ENCODE measurements at places on chromosomes 12 and 14.
A peak's percentile ranks its signal among the peaks of the same experiment; 100 is the strongest.

GRCh38 chr12:8844665-8845064, 22.2 kb downstream of the A2ML1 start:
- DNase-seq: no peak

DNA sequence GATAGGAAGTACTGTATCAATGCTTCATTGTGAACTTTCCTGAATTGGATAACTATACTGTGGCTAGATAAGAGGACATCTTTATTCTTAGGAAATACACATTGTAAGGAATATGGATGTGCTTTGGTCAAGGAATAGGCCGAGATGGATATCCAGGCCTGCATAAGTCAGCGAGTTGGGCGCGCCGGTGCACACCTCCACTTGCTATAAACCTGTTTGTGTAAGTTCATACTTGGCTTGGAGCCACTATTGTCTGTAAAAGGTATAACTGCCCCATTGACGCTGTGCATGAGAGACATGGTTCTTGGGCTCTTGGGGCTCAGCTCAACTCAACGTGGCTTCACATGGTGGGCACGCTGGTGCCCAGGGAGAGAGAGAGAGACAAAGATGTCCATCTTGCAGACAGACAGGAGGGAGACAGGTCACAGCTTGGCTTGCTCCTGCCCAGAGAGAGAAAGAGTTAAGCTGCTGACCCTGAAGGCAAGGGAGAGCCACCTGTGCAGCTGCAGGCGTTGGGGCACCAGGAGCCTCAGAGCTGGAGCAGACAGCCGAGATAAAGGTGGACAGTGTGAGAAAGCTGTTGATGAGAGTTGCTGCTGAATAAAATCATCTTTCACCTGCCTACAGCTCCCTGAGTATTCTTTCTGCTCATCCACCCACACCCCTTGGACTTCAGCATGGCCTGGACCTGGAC, 34.1 kb upstream of the COCH start:
- no peak for DNase-seq

- no peak for DNase-seq
These were observed 36.5 kb upstream of the TMPRSS12 start for GRCh38 chr12:50806176-50806575.

GRCh38 chr14:20799456-20799891, 3.2 kb downstream of the RNASE1 start:
- DNase-seq: no peak

GRCh38 chr12:57390174-57390573, 40.7 kb downstream of the R3HDM2 start:
- no peak for DNase-seq

DNA sequence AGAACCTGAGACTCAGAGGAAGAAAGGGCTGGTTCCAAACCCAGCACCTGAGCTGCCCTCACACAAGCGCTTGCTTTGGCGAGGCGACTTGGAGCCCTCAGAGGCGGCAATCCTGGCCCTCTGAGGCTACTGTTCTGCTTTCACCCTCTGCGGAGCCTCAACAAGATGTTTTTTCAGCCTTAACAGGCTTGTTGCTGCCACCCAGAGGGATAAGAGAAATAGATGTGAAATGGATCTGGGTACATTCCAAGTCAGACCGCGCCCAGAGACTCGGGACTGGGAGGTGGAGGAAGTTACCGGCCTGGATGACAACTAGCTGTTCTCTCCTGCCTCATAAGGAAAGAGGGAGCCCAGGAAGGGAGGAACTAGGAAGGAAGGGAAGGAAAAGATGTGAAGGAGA, 89.6 kb downstream of the TTC7B start:
- no peak for DNase-seq

DNA sequence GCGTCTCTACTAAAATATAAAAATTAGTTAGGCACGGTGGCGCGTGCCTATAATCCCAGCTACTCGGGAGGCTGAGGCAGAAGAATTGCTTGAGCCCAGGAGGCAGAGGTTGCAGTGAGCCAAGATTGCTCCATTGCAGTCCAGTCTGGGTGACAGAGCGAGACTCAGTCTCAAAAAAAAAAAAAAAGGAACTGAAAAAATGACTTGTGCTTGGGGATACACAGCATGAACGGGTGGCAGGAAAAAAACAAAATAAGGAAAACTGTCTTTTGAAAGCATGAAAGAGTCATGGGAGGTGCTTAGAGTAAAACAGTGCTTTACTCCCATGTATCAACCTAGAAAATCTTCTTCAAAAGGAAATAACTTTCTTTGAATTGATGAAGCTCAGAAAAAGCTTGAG, 80.8 kb downstream of the TMTC1 start:
- no peak for DNase-seq

- DNase-seq: no peak
These were observed 45.6 kb downstream of the FANCM start for GRCh38 chr14:45181329-45181728.

- DNase-seq: no peak
These were observed 113.9 kb upstream of the PELI2 start for GRCh38 chr14:56004323-56004722.

- no peak for DNase-seq
These were observed 46.9 kb upstream of the MDM1 start for GRCh38 chr12:68378872-68379606.

- DNase-seq: no peak
These were observed 57.3 kb downstream of the EP400 start for GRCh38 chr12:132007041-132007440.

GRCh38 chr12:11777451-11777850, 128.0 kb downstream of the ETV6 start:
- no peak for DNase-seq

GRCh38 chr12:106629797-106630659, 47.2 kb downstream of the RFX4 start:
- no peak for DNase-seq

DNA sequence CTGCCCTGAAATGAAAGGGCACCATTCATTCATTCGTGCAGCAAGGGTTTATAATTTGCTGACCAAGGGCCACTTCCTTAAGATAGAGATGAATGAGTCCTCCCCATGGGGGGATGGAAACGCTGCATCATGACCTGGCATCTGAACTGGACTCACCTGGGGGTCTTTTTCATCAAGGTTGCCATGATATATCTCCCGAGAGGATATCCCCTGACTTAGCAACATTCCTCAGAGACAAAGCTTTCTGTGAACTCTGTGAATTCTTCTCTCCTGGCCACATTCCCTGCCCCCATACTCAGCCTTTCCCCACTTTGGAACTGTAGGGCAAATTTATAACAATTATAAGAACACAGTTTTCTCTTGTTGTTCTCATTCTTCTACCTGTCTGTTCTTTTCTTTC, 30.8 kb downstream of the SRRM4 start:
- no peak for DNase-seq

DNA sequence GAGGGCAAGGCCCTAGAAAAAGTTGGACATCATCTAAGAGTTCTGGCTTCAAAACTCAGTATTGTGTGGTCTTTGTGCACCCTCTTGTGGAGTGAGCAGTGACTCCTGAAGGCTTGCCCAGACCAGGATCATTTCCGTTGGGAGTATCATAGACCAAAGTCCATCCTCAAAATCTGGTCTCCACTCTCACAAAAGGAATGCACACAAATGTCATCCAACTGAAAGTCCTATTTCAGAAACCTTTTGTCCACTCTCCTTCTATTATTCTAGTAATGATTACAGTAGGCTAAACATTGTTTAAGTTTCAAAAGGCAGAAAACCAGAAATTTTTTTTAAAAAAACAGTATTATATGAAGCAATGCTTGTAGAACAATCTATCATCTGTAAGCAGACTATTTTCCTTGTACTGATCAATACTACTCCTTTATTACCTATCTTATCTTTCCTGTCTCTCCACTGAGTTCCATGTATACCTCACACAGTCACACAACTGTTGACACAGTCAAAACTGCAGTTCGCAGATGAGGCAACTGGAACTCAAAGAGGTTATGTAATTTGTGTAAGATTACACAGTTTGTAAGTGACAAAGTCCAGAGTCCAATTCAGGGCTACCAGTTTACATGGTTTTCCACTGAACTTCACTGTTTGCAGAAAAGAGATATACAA, 41.4 kb downstream of the COX16 start:
- no peak for DNase-seq

DNA sequence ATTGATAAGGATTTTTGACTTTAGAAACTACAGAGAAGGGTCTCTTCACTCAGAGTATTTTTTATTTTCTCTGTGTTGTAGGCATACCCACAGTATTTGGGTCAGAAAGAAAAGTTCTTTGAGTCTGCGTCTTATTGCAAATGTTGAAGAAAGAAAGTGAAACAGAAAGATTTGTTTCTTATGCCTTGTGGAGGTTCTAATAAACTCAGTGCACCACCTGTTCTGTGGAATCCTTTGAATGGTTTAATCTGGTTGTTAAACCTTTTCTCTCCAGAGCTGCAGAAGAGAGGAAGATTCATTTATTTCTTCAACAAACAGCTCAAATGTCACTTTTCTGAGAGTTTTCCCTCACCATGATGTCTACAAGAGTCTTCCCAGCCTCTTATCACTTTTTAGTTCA, 146.6 kb upstream of the PLEKHG7 start:
- DNase-seq: no peak

- no peak for DNase-seq
These were observed 978.1 kb downstream of the GALC start for GRCh38 chr14:87014856-87015255.

DNA sequence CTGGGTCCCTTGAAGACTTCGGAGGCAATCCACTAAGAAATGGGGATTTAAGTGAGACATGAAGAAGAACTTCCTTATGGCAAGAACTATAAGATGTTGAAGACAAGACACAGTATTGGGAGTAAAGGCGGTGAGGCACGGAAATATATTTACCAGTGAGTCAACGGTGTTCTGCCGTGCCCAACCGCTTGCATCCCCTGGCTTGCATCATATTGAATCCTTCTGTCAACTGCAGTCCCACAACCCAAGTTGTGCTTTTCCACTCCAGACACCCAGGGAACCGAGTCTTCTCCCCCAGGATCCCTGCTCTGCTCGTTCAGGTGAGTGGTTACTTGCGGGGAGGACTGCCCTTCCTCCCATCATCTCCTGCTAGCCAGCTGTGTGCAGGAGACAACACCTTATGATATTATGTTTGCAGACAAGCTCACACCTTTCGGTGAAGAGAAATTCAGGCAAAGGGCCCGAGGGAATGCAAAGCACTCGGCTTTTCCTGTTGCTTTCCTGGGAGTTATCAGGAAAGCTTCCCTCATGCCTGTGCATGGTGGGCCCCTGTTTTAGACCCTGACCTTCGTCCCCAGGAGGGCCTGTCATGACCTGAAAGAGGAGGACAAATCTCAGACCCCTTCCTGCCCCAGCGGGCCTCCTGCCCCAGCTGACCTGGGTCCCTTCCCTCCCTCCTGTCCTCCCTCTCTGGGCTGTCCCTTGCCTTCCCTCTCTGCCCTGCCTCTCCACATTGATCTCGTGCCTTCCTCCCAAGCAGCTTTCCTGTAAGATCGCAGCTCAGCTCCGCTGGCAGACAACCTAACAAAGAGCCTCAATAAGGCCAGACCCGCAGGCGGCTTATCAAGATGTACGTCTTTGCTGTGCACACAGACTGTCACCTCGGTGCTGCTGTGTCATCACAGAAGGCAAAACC, 4.3 kb upstream of the LRTM2 start:
- DNase-seq: no peak

DNA sequence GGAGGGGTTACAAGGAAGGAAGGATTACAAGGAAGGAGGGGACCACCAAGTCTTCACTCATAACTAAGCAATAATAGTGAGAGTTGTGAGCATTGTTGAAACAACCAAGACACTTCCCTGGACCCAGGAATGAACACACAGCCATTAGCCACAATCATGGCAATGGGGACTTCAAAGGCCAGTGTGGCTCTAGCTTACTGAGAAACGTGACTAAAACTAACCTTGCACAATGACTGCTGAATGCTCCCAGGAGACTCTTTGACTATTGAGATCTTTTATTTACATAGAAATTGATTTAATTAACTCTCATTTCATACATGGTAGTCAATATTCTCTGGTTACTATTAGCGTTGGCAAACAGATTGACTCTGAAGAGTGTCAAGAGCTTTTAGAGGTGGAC, 263.0 kb upstream of the SOX5 start:
- DNase-seq: no peak

DNA sequence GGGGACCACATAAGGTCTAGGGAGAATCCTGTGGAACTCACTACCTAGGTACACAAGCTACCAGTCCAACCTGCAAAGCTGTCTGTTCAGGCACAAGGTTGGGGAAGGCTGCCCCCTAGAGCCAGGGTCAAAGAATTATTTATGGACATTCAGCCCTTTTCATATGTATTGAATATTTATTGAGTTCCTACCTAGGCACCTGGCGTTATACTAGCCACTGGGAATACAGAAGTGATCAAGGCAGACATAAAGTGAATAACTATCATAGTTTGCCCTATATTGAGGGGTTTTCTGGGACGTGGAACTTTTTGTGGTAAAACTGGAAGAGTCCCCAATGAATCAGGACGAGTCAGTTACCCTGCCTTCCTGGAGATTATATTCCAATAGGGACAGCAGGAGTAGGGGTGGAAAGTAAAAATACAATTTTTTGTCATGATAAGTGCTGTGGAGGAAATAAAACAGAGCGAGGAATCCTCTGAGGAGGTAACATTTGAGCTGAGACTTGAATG, 5.8 kb upstream of the SLC48A1 start:
- DNase-seq: peak; percentile 64

DNA sequence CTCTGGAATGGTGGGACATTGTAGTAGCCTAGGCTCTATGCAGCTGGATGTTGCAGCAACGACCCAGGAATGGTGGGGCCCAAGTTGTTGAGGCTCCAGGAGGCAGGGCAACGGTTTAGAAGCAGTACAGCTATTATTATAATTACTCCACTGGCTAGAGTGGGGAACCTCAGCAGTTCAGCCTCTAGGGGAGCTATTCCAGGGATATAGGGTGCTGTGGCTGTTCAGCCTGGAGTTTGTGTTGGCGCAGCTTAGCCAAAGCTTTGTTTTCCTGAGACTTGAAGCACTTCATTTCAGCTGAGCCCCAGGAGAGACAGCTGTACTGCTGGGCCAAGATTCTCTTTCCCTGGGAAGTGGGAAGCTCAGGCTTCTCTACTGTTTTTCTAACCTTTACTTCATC, 1023.0 kb upstream of the ATXN7L3B start:
- DNase-seq: no peak

- no peak for DNase-seq
These were observed 4.0 kb downstream of the ASCL4 start for GRCh38 chr12:107778383-107779025.

GRCh38 chr12:92185052-92185451, 39.4 kb upstream of the BTG1 start:
- DNase-seq: no peak

DNA sequence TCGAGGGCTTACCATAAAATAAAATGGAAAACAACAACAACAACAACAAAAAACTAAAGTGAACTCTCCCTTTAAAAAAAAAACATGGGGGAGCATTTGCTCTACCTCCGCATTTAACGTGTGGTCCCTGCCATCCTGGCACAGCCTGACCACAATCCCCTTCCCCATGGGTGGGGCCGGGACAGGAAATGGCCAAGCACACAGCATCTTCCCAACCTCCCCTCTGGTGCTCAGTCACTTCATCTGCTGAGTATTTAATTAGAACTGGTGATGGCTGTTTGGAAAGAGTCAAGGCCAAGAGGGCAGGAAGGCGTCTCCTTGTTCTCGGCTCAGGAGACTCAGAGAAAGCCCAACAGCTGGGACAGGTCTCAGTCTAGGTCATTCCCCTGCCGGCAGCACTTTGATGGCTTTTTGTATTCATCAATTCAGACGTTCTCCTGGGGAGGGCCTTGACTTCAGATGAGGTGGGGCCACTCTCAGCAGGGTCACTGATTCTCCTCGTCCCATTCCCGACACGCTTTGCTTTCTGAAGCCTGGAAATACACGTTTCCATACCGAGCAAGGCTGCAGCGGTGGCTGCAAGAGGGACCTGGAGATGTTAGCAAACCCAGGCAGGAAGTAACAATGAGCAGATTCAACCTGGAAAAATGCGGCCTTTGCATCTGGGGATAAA, 44.4 kb downstream of the ANO2 start:
- no peak for DNase-seq
